T-helper 17 cell (primary cell): ENCODE measurements at places on chromosomes 2 and 18. TPM values are rescaled to one million over a fixed set of nuclear protein-coding genes. Genes with fewer than 3 reads are reported as not detected.

Gene SKA1
- total RNA-seq = 0.39 TPM

Gene ABCB11
- total RNA-seq = not detected

Gene TNS1
- total RNA-seq = 0.80 TPM

- DNase-seq = no peak
Observed at GRCh38 chr2:8309131-8309530, 372.7 kb upstream of the ID2 start.

DNA sequence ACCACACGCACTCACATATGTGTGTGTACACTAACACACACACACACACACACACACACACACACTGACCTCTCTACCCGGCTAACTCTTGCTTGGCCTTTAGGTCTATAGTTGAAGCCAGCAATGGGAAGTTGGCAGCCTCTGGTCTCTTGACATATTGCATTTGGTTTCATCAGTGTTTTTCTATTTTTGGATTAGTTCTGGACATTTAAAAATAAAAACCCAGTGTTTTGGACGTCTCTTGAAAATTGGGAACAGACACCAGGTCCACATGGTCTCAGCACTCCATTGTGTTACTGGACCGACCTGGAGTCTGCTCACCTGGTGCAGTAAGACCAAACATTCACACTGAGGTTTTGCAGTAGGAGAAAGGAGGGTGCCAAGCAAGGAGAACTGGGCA is 50.4 kb upstream of the AFF3 start:
- DNase-seq = no peak

DNA sequence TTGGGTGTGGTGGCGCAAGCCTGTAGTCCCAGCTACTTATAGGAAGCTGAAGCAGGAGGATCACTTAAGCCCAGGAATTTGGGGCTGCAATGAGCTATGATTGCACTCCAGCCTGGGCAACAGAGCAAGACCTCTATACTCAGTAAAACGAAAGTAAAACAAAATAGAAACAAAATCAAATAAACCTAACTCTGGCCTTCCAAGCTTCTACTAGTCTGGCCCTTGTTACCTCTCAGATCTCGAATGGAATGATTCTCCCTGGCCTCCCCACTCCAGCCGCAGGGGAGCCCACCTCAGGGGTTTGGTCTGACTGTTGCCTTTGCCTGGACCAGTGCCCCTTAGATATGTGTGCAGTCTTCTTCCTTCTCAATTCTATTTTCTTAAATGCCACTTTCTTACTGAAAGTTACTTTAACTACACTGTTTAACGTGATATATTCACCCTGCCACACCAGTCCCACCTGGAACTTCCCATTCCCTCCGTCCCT is 160.0 kb upstream of the GCFC2 start:
- no peak for DNase-seq

DNA sequence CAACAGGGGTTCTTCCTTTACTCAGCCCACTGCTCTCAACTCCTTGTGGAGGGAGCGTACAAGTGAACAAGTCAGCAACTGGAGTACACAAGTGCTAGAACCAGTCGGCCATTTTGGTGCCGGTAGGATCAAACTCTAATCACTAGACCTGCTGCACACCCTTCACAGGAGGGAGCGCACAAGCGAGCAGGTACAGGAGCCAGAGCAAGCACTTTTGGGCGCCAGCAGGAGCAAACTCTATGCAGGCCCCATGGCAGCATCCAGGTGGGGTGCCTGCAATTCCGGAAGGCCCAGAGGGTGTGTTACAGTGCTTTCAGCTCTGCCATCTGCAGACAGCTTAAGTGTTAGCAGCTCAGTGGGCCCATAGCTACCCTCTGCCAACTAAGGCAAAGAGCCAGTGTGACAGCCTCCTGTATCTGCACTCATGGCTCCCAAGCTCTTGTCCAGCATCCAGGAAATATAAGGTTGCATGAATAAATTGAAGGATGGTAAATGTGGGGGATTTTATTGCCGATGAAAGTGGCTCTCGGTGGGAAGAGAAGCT is 426.1 kb downstream of the DCC start:
- no peak for DNase-seq

DNA sequence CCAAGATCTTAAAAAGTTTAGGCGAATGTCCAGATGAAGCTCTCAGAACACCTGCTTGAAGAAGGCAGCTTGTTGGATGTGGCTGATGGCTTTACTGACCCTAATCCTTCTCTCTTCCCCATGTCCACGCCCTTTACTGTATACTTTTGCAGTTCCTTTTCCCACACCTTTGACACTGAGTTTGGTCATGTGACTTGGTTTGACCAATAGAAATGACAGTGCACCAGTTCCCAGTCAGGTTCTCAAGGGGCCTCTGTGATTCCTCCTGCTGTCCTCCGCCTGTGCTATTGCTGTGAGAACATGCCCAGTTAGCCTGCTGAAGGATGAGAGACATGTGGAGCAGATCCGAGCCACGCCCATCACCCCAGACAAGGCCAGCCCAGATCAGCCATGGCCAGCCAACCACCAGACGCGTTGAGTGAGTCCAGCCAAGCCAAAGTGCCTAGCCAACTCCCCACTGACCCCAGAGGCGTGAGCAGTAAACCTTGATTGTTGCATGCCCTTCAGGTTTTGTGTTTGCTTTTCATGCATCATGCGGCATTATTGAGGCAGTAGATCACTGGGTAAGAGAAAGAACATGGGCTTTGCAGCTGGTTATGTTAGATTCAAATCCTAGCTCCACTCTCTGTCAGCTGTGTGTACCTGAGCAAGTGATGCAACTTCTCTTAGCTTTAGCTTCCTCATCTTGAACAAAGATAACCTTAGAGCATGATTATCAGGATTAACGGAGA is 258.0 kb upstream of the SIX2 start:
- no peak for DNase-seq

DNA sequence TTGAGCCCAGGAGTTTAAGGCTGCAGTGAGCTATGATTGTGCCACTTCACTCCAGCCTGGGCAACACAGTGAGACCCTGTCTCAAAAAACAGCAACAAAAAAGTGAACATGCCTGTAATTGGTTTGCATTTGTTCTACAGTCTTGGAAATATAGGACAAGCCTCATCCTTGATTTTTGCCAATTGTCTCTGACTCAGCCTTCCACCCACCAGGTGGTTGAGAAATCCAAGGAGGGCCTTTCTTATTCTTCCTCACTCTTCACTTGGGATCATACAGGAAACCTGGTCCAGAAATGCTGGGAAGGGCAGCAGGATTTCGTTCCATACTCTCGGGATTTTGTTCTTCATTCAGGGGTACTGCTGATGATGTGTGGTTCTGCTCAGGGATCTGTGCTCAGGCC is 94.6 kb downstream of the CDC42EP3 start:
- DNase-seq = no peak

DNA sequence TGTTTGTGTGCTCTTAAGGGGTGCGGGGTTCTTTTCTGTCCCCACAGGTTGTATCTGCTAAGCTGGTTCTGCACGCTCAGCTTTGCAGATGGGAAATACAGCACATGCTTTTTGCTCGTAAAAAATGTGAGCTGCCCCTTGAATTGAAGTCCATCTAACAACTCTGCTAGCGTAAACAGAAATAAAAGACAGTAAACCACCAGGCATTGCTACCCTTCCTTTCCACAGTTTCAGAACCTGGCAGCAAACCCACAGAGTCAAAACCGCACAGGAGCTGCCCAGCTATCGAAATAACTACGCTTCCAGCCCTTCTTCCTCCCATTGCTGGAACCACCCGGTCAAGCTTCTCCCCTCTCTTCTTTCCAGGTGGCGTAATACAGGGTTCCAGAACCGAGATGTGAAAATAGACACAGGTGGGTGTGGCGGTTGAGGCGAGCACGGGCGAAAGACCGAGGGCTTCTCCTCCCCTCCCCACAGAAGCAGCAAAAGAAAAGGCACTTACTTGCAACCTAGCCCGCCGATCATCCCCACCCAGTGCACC is 479 bp downstream of the SCN9A start:
- DNase-seq = no peak

DNA sequence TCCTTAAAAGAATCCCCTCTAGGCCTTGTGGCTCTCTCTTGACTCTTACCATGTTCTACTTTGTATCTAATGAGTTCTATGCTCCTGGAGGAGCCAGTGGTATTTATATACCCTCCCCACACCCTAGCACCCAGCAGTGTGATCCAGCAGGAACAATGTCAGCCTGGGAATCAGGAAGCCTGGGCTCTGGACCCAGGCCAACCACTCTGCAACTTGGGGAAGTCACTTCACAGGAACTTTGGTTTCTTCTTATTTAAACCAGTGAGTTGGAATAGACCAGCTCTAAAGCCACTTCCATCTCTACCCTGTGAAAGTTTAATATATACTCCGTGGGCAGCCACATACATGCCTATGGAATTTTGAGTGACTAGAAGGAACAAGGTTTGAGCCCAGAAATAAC is 11.6 kb upstream of the SPTBN1 start:
- no peak for DNase-seq

DNA sequence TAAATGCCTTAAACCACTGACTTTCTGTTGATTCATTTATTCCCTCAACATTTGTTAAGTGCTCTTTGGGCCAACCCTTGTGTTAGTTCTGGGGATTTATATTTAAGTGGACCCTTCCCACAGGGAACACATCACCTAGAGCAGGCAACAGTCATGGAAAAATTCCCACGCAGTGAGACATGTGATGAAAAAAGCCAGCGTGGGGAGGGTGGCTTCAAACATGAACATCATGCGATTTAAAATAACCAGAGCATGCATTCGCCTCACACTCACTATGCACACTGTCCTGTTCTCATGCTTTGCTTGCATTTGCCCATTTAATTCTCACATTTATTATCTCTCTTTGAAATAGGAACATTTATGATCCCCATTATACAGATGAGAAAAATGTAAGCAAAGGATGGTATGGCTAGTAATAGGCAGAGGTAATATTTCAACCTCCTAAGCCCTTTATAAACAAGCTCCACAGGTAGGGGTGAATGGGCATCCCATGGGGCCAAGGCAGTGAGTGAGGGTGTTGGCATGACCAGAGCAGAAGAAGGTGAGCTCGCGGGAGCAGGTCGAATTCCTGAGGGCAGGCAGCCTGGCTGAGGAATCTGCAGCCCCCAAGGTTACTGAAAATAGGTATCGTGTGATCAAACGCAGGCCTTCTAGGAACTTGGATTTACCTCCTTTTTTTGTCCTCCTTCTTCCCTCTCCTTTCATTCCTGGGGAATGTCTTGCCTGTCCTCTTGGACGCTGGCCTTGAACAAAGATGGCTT is 297.8 kb downstream of the MYCN start:
- no peak for DNase-seq

DNA sequence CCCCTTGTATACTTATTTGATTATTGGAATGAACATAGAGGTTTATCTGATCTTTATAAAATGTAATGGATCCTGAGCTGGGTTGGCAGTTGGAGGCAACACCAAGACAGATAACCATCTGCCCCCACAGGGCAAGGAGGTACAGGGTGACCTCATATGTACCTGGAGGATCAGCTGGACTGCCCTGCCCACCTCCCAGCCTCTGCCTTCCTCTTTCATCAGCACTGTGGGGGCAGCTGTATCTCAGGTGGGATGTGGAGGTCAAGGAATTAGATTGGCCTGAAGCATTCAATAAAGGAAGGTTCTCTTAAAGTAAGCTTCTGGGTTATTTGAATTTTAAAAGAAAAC is 92.6 kb downstream of the LYPD6 start:
- DNase-seq = no peak

DNA sequence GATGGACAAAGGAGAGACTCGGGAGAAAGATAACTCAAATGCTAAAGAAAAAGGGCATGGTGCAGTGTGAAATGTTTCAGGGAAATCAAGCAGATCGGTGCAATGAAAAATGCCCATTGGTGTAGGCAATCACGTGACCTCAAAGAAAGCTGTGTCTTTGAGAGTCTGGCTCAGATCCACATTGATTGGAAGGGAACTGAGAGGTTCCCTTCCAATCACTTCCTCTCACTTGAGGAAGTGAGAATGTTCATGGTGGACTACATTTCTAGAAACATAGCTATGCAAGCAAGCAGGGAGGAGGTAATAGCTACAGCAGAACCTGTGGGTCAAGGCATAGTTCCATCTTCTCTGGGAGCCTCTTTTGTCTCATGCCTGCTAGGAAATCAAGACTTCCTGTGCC is 187.4 kb downstream of the LPIN1 start:
- no peak for DNase-seq

- no peak for DNase-seq
Observed at GRCh38 chr2:206713746-206714145, 4.5 kb downstream of the DYTN start.
